ENCODE measurements at places on chromosomes 6 and 20.

DNA sequence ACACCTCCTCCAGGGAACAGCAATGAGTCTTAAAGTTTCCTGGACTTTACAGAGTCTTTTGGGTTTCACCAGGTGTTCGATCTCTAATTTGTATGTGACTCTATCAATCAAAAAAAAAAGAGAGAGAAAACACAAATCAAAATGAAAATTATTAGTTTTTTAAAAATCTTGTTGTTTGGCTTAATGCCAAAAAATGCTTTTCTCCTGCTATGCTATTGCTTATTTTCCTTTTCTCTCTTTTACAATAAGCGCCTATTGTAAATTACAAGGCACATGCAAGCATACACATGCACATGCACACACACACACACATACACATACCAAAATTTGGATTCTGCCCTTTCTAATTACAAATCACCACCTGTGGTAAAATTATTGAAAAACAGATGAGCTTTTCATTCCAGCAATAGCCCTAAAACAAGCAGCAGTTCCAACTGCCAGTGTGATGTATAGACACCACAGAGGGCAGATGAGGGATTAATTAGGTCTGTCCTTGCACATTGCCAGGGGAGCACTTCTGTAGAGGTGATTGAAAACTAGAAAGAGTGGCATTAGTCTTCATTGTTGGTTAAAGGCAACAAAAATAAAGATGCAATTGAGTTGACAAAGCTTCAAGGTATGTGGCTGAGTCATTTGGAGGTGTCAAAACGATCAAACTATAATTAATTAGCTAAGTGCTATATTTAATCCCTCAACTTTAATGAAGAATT, 631.7 kb downstream of the TFAP2B start:
- no peak for ATAC-seq

DNA sequence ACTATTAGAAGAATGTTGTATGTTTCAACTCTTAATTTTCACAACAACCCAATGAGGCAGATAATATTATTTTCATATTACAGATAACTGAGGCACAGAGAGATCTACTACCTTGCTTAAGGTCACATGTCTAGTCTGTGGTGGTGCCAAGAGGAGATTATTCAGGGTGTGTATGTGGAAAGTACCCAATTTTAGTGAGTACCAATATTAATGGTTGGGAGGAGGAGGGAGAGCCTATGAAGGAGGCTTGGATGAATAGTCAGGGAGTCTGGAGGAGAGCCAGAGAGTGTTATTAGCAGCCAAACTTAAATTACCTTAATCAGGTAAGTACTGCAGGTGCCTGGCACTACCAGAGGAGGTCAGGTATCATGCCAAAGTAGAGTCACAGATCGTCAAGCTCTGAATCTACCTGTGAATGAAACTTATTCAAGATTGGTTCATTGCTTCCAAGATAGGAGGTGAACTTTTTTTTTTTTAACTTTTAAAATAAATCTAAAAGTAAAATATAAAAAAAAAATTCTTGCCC, 10.9 kb upstream of the CALHM6 start:
- no peak for ATAC-seq

GRCh38 chr6:111804627-111805235, 68.5 kb downstream of the FYN start:
- peak; percentile 84 for ATAC-seq

DNA sequence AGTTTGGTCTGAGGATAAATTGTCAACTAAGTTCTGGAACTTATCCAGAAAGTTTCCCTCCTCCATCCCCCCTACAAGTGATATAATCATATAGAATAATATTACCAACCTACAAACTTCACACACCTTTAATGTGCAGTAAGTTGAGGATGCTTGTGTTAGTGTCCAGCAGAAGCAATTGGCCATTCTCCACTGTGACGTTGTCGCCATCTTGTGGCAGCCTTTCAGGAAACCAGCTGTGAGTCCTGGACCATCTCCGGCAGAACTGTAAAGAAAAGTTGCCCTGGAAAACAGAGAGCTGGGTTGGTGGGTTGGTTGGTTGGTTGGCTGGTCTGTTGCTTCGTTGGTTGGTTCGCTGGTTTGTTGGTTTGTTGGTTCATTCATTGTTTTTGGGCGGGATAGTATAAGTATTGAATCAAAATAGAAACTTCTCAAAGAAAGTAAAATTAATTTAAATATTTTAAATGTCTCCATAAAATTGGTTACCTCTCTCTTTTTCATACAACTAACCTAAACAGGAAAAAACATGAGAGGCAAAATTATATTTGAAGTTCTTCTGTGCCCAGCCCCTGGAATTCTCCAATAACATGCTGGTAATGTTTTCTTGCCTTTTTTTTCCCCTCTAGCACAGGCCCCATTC, 127.5 kb downstream of the PKHD1 start:
- peak; percentile 61 for ATAC-seq

- no peak for ATAC-seq
Measured at GRCh38 chr6:111591370-111591900, 14.2 kb downstream of the TRAF3IP2 start.

- ATAC-seq, result no peak
Measured at GRCh38 chr6:16295060-16295459, 56.7 kb downstream of the GMPR start.

DNA sequence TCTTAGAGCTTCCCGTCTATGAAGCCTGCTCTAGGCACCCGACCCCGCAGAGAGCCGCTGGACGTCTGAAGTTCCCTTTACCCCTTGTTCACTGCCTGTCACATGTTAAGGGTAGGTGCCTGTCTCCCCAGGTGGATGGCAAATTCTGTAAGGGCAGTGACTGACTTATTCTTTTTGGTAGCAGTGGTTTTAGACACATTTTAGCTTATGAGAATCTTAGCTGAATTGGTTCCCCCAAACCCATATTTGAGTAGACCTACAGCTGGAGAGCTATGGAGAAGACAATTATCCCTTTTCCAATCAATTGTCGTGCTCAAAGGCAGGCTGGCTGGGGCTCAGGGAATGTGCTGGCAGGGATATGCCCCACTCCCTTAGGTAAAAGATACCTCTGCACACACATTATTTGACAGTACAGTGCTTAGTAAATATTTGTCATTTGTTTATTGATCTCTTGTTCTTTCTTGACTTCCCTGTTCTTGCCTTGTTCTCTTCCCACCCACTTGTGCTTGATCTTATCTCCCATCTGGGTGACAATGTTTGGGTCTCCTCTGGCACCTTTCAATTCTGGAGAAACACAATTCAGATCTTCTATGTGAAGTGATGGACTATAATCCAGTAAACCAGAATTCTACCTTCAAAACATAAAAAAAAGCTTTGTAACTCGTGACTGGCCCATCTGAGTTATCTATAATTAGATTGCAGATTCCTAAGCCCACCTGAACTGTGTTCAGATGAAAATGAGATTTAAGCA, 114.3 kb upstream of the SLC2A12 start:
- no peak for ATAC-seq

DNA sequence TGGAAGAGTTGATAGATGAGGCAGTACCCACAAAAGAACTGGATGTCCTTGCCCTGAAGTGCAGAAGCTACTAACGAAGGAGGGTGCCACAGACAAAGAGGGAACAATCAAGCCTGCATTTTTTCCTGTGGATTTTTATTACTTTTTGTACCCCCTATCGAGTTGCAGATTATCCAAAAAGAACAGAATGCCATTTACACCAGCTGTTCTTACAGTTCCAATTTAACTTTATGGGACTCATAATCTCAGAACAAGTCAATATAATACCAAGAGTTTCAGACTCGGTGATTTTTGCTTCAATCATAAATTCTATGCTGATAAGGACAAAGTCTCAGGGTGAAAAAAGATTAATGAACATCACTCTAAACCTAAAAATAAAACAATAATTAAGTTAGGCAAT, 4.0 kb upstream of the CNKSR3 start:
- no peak for ATAC-seq

- ATAC-seq, result peak; percentile 60
Measured at GRCh38 chr20:25037288-25038102, 20.4 kb downstream of the ACSS1 start.

DNA sequence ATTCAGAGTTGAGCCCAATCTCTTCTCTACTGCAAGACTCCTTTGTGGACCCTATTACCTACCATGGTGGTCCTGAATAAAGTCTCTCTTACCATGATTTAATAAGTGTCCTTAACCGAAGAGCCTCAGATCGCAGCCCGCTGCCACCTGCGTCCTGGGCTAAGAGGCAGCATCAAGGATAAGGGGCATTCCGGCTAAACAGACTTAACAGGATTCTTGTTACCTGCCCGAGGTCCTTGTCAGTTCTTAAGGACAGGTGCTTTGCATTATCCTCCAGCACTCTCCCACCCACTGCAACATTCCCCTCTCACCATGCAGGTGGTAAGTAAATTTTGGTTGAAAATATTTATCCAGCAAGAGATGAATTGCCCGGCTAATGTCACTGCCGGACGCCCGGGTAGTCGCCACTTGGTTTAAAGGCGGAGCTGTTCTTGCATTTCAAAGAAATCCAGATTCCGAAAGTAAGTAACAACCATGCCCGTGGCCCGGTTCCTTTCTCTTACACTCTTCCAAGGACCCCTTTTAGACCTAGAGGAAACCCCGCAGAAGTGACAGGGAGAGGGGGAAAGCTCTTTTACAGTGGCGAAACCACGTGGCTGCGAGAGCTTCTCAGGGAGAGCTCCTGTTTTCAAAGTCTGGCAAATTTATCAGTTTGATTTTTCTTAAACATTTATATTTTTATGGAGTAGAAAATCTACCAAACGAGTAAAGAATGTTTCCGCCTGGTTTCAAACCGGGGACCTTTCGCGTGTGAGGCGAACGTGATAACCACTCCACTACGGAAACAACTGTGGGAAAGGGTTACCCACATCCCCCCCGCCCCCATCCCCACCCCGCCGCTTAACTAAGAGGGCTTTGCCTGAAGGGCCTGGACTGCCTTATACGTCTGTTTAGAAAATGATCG, 41.9 kb upstream of the PRSS16 start:
- no peak for ATAC-seq

DNA sequence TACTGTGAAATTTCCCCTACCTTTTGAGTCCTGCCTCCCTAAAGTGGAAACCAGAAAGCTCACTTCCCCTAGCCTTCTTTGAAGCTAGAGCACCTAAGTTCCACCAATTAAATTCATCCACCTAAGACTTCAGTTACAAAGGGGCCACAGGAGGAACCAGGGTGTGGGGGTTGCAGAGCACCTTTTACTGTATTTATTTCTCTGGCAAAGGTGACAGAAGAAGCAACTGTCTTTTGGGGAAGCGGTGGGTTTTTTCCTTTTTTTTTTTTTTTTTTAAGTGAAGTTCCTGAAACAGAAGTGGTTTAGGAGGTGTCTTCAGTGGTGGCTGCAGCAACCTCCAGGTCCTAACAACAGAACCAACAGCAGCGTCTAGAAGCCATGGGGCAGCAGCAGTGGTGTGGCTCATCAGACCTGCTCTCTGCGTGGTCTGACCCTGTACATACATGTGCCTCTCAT, 13.1 kb downstream of the PSMB9 start:
- ATAC-seq, result peak; percentile 86

DNA sequence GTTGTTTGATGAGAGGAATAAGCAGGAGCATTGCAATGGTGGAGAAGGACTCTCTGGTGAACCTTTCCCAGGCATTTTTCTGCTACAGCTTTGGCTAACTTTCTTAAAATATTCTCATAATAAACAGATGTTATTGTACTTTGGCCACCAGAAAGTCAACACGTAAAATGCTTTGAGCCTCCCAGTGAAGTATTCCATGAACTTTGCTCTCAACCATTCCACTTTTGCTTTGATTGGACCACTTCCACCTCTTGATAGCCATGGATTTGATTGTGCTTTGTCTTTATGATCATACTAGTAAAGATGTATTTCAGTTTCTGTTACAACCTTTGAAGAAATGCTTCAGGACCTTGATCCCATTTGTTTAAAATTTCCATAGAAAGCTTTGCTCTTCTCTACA, 241.1 kb downstream of the TENT5A start:
- no peak for ATAC-seq

- ATAC-seq, result no peak
Measured at GRCh38 chr20:18090044-18090443, 32.3 kb upstream of the OVOL2 start.

- no peak for ATAC-seq
Measured at GRCh38 chr6:137387096-137387764, 107.0 kb downstream of the OLIG3 start.

GRCh38 chr6:143009851-143010250, 50.8 kb upstream of the AIG1 start:
- no peak for ATAC-seq

DNA sequence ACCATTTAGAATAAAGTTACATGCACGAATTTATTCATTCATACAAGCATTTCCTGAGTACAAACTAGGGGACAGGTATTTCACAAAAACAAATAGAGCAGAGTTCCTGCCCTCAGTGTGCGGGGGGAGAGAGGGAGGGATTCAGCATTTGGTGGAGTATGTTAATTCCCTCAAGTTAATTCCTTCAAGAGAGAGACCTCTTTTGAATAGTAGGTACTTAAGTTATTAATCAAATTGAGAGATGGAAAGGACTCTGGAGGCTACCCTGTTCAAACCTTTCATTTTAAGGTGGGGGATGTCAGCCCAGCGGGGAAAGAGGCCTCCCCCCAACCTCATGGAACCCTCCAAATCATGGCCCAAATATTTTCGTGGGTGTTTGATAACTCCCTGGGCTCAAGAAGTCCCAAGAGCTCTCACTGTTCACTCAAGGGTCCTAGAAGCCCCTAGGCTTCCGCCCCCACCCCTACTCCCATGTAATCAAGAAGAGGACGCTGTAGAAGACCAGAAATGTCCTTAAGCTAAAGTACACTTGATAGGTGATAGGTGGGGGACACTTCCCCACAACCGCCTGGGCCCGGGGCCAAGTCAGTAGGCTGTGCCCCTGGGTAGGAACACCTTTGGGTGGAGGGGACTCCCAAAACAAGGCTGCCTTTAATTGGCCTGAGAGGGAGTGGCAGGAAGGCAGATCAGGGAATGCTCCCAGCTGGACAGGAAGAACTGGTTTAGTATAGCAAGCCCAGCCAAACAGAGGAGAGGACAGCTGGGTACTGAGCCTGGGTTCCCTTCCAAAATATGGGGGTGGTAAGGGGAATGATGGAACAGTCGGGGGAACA, 2.9 kb downstream of the SDC4 start:
- no peak for ATAC-seq

All from stimulated activated memory B cell treated with anti-CD40 and anti-IgM and Interleukin-4, amounts not matched to agents 10 μg/mL and 1 μg/mL and 100 μg/mL, for 72 hours (primary cell).